ENCODE measurements at places on chromosomes 7 and 10.

DNA sequence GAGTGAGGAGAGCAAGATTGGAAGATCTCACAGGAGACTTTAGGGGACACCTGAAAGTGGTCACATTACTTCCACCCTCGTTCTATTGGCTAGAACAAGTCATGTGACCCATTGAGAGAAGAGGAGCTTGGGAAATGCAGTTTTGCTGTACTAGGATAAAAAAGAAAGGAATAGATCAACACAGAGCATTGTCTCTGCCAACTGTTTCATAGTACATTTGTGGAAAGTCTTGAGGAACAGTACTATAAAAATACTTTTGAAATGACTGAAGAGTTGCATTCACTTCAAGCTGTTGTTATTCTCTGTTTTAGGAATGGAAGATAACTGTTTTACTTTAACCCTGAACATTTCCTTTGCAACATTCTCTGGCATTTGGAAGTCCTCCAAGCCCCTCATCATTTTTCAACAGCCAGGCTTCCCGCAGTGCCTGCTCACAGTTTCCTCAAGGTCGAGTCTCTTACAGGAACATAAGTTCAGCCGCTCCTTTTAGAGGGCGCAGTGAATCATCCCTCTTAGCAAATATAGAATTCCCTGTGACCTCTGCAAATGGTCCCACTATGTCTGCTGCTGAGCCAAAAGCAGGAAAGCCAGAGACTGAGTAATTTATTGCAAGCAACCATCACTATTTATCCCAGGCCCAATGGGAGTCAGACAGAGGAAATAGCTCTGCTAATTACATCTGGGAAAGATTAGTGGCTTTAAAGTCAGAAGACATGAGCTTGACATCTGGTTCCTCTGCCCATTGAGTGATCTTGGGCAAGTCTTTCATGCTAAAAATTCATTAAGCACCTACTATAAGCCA lies 40.7 kb downstream of the MRPL32 start:
- DNase-seq, result no peak

- DNase-seq, result no peak
These were observed 77.8 kb upstream of the PTN start for GRCh38 chr7:137421366-137421765.

GRCh38 chr10:75466001-75466400 lies 34.6 kb downstream of the LRMDA start:
- DNase-seq, result no peak

DNA sequence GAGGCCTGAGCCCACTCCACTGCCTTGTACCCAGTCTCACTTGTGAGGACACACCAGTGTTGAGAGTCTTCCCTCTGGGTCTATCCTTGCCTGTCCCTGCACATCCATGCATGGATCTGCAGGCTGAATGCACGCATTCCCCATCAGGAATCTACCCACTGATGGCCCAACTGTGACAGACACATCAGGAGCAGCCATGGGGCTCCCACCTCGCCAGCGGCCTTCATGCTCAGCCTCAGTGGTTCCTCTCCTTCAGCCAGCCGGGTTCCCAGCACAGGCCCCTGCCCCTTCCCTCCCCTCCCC lies 21.3 kb downstream of the ANTXRL start:
- no peak for DNase-seq

DNA sequence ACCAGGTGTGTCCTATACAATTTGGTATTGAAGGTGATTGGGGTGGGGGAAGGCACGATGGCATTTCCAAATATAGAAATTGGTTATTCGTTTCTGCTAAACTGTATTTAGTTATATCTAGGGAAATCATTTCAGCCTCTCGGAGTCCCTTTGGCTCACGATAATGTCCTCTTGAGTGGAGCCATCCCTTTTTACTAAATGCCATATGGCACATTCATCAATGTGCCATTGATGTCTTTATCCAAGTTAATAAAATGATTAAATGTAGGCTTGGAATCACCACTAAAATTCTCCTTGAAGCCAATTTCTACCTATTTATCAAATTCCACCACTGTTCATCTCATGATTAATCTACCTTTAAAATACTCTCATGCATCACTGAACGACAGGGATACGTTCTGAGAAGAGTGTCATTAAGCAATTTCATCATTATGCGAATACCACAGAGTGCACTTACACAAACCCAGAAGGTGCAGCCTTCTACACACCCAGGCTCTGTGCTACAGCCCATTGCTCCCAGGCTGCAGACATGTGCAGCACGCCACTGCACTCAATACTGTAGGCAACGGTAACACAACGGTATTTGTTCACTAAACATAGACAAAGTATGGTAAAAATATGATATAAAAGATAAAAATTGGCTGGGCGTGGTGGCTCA lies 219.2 kb upstream of the C7orf33 start:
- DNase-seq, result no peak

GRCh38 chr7:47725031-47725780 lies 143.3 kb upstream of the TNS3 start:
- no peak for DNase-seq

DNA sequence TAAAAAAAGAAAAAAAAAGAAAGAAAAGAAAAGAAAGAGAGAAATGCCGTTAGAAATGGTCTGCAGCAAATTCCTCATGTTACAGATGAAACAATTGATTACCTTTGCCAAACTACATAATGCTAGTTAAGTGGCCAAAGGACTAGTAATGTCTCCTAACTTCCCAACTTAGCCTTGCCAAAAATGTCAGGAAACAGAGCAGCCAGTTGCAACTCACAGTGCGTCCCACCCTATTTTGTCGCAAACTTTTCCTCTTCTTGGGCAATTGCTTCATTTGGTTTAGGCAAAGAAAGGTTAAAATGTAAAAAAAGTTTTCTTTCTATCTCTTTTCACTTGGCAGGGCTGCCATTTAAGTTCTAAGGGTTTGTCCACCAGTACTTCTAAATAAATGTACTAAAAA lies 53.1 kb downstream of the APBB1IP start:
- DNase-seq, result no peak

DNA sequence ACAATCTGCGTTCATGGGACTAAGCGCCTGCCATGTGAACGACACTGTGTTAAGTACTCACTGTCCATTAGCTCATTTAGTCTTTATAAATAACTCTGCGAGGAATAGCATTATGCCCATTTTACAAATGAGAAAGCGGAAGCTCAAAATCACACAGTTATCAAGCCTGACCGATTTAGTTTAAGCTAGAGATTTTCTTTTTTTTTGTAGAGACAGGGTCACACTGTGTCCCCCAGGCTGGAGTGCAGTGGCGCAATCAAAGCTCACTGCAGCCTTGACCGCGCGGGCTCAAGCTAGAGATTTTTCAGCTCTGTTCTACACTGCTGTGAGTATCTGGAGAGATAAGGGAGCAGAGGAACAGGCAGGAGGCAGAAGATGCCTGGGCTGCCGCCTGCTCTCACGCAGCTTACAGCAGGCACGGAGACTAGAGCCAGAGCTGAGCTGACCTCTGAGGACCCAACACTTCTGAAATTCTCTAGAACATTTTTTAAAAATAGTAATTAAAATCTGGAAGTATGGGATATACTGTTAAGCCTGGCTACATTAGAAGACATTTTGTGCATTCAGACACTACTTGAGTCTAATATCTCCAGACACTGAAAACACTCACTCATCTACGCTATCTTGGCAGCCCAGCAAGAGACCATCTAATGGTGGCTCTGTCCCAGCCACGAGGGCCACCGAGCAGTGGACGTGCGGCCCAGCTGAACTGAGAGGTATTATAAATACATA lies 38.7 kb downstream of the GNA12 start:
- no peak for DNase-seq

DNA sequence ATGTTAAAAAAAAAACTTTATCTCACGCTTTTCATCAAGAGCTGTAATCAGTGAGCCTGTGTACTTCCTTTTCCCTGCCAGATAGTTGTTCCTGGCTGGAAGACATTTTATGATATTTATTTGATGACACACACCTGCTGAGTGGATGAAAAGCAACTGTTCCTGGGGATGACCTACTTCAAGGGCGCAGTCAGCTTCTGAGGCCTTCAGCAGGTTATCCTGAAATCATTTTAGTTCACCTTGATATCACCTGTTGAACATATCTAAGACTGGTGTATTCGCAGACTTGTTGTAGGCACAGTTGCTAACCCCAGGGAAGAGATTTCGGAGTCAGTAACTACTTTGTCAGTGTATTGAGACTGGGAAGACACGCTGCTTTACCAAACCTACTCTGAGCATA lies 234.5 kb upstream of the TCF7L2 start:
- DNase-seq, result peak; percentile 21

DNA sequence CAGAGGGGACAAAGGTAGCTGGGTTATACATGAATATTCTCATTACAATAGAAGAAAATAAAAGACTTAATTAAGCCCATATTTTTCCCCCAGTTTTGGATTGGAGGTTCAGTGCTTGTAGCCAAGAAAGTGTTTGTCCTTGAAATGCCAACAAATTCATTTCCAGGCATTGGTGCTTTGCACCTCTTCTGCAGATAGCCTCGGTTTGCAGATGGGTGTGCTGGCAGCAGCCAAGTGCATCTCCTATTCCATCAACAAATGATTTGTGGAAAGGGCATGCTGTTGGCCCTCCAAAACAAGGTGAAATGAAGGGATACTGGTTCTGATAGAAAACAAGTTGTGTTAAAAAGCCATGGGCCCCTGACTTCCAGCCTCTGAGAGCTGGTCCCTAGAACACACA lies 187.3 kb downstream of the DPY19L1 start:
- DNase-seq, result no peak

DNA sequence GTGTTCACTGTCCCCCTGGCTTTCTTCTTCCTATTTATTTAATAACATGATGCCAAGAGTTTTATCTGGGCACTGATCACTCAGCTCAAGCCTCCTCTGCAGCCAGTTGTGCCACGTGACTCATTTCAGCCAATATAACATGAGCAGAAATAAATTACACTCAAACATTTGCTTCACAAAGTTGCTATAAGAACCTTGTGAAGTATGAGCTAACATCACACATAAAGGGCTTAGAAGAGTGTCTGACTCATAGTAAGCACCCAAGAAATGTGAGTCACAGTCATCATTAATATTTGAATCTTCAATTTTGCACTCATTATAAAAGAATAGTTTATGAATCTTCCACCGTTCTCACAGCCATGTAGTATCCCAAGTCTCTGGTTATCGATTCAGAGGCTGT lies 414.6 kb upstream of the NPVF start:
- no peak for DNase-seq

DNA sequence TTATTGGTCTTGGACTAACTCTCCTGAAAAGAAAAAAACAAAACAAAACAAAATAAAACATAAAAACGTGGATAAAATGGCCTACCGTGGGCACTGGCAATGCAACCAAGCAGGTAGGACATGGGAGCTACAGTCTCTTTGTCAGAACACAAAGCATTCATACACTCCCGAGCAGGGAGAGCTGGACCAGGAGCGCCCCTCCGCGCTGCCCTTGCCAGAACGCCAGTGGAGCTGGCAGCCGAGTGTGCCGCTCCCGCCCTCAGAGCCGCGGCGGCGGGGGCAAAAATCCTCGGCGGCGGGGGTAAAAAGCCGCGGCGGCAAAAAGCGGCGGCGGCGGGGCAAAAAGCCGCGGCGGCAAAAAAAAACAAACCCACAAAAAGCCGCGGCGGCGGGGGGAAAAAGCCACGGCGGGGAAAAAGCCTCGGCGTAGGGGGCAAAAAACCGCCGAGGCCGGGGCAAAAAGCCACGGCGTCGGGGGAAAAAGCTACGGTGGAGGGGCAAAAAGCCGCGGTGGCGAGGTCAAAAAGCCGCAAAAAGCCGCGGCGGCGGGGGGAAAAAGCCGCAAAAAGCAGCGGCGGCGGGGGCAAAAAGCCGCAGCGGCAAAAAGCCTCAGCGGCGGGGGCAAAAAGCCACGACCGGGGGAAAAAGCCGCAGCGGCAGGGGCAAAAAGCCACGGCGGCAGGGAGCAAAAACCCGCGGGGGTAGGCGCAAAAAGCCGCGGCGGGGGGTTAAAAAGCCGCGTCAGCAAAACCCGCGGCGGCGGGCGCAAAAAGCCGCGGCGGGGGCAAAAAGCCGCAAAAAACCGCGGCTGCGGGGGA lies 418.1 kb downstream of the ZNF716 start:
- no peak for DNase-seq

GRCh38 chr7:151157645-151158329 lies 9.7 kb downstream of the GBX1 start:
- DNase-seq, result no peak

GRCh38 chr10:19828278-19829049 lies 12.2 kb downstream of the PLXDC2 start:
- DNase-seq, result no peak

DNA sequence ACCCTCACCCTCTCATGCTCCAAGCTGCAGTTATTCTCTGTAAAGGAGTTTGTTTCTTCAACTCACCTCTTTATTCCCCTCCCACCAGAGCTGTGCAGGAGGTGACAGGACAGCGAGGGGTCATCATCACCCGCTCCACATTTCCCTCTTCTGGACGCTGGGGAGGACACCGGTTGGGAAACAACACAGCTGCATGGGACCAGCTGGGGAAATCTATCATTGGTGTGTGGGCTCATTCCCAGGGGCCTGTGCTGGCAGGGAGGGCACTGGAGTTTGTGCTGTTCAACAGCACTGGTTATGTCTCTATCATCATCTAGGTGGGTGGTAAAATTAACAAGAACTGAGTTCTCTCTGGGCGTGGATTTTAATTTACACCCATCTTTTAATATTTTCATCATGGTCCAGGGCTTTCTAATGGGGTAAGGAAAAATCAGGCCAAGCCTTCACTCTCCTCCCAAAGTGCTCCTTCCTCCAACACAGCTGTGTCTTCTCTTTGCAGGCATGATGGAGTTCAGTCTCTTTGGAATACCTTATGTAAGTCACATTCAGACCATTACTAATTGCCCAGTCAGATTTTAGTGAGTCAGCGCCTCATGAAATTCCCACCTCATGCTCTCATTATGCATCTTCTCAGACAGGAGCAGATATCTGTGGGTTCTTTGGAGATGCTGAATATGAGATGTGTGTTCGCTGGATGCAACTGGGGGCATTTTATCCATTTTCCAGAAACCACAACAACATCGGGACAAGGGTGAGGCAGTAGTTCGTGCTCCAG lies 61.6 kb downstream of the PRSS58 start:
- no peak for DNase-seq

Data from mucosa of descending colon (tissue), 3 donors.